COLO829 (cell line): ENCODE measurements at places on chromosomes 12 and 14.

DNA sequence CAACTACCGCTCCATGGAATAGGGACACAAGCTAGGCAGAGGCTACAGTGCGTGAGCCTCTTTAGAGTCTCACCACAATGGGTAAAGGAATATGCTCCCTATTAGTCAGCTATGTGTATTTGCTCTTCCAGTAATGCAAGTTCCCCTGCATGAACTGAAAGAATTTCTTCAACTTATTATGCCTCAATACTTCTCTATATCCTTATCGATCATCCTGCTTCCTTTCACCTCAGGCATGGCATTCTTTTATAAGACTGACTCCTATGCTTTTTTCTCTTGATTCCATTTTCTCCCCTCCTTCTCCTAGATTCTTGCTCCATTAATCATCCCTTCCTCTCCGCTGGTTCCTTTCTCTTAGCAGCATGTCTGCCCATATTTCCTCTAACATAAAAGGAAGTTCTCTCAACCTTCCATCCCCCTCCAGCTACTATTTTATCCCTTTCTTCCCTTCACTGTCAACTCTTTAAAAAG, 94.5 kb upstream of the CPM start:
- no peak for DNase-seq

- DNase-seq, result no peak
Measured at GRCh38 chr12:100293017-100293416, 26.0 kb downstream of the SCYL2 start.

DNA sequence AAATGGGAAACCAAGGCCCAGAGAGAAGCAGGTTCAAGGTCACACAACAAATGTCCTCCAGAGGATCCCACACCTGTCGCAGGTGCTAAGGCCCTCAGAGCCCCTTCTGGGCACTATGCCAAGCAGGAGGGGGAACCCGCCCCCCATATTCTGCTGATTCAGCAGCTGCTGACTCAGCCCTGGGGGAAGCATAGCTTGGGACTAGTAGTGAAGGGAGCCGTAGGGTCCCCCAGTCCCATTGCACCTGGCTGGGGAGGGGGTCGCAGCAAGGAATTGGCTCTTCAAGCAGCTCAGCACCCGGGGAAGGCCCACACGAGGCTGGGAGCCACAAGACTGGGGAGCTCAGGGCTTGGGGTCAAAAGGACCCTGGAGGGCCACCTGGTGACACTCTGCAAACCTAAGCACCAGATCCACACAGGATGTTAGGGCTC, 1.0 kb downstream of the RASAL1 start:
- DNase-seq, result no peak

DNA sequence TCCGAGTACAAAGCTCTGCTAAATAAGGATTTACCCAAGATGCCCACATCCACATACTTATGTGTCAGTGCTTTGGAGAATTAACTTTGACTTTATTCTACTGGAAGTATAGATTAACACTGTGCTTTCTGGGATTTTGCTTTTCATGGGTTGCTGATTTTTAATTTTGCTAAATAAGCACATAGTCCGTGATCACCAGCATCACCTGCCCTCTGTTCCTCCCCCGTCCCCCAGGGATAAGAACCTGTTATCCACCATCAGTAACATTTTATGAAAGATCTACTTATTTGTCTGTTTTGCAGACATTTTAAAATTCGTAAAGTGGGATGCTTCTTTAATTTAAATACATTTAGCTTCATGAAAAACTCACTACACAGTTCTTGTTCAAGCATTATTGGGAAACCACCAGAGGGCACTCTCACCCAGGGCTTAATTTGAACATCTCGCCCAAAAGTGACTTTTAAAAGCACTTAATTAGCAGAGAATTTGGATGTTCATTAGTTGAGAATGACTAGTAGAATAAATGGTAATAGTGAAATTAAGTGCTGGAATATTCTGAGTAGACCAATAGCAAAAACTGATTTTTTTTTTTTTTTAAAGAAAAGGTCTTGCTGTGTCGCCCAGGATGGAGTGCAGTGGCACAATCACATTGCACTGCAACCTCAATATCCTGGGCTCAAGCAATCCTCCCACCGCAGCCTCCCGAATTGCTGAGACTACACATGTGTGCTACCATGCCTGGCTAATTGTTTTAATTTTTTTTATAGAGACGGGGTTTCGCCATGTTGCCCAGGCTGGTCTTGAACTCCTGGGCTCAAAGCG, 35.7 kb downstream of the MRPL42 start:
- DNase-seq, result no peak

DNA sequence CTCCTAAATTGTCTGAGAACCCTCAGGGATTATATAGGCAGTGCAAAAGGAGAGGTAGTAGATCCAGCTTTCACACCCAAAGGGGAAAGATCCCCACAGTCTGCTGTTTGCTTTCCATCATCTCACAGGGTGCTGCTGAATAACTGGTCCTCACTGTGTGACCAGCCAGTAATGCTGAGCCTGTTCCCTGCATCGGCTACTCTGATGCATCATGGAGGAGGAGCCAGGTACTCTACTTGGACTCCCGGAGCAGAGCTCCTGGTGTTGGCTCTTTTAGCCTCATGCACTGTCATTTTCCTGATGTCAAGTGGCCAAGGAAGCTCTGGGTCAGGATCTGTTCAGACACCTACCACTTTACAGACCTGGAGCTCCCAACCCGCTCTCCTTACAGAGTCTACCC, 127.4 kb upstream of the ATF1 start:
- DNase-seq, result no peak
